ENCODE measurements at places on chromosomes 2 and 18.

- no peak for DNase-seq
Measured at GRCh38 chr2:202269585-202269984, 4.0 kb downstream of the NOP58 start.

GRCh38 chr18:23231340-23232021 is 96.2 kb downstream of the CABLES1 start:
- DNase-seq = peak; percentile 94

- no peak for DNase-seq
Measured at GRCh38 chr2:128623776-128624761, 305.4 kb upstream of the HS6ST1 start.

DNA sequence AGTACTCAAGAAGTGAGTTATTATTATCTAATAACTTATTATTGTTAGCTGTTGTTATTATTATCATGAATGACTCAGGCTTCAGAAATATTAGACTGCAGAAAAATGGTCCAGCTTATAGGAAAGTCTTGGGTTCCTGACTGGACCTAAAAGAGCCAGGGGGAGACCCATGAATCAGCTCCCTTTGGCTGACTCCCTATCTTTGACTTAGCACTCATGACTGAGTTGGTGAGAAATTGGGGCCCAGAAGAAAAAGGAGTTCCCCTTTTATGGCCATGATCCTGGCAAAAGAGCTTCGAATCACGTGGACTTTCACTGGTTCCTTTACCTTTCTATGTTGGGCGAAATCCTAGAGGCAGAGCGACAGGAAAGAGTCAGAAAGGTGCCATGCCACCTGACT is 145.8 kb downstream of the MYO3B start:
- DNase-seq = no peak

DNA sequence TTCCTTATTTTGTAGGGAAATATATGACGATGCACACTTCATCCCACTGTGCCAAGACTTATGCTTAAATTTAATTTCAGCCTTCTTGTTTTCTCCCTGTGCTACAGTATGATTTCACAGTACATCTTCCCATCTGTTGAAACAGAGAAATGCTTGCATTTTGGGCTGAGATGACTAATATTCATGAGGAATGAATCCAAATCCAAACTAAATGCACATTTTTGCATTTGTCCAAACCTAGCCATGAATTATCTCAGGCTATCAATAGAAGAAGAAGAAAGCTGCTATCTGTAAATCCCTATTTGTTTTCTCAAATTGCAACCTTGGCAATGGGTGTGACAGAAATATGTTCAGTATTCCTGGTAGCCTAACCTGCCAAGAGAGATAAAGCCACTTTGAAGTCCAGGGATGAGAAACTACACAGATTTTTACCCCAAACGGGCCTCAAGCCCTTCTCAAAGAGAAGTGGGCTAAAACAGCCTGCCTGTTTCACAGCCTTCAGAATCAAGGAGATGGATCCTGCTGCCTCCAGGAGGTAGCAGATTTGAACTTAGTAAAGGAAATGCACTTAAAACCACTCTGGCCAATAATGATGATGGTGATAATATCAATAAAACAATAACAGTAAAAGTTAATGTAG is 306.9 kb upstream of the NT5C1B start:
- DNase-seq = no peak

DNA sequence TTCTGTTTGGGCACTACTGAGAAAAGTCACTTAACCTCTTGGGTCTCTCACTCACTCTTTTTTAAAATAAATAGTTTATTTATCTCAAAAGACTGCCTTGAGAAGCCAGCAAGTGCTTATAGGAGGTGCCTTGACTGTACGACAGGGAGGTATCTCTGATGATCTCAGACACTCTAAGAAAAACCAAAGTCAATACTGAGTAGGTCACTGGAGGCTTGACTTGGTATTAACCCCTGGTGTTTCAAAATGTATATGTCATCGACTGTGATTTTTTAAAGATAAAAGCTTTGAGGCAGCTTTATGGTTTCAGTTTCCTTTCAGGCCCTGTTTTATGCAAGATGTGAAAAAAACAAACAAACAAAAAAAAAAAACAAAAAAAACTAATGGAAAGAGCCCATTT is 33.7 kb downstream of the MREG start:
- no peak for DNase-seq

- no peak for DNase-seq
Measured at GRCh38 chr2:23619941-23620340, 235.0 kb downstream of the KLHL29 start.

- DNase-seq = no peak
Measured at GRCh38 chr2:232278534-232278933, 100.0 kb upstream of the ALPP start.

DNA sequence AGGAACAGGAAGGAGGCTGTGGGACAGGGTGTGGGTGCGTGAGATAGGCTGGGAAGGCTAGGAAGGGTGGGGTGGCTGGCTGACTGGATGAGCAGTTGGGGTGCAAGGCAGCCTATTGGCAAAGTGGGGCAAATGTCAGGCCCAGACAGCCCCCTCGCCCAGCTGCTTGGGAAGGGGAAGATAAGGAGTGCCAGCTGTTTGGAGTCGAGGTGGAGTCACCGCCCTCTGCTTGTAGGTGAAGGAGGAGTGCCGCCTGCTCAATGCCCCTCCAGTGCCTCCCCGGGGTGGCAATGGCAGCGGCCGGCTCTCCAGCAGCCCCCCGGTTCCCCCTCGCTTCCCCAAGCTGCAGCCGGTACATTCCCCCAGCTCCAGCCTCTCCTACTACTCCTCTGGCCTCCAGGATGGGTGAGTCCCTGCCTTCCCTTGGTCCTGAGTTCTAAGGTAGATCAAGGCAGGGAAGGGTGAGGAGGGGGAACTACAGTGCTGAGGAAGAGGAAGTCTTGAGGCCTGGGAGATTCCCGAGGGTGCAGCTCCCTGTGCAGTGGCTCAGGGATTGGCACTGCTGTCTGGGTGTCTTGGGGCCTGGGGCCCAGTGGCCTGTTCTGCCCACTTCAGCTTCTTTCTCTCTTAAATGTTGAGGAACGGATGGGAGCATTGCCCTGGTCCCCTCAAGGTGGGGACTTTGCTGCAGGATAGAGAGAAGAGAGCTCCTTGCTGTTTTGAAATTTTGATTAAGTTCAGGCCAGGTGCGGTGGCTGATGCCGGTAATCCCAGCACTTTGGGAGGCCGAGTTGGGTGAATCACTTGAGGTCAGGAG is 13.3 kb downstream of the GAREM2 start:
- DNase-seq = no peak

DNA sequence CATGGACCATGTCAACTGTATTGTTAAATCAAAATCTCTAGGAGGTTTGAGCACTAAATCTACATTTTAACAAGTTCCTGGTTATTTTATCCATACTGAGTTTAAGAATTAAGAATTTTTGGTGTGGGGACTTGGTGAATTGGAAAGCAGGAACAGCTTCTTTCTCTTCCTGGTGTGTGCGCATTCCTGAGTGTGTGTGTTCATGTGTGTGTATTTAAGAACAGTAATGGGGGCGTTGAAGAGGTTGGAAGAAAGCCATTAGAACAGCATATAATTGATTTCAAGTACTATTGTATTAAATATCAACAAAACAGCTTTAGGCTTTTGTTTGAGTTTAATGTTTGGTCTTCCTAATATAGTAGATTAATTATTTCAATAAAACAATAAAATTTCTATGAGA is 801.3 kb upstream of the ID2 start:
- no peak for DNase-seq

DNA sequence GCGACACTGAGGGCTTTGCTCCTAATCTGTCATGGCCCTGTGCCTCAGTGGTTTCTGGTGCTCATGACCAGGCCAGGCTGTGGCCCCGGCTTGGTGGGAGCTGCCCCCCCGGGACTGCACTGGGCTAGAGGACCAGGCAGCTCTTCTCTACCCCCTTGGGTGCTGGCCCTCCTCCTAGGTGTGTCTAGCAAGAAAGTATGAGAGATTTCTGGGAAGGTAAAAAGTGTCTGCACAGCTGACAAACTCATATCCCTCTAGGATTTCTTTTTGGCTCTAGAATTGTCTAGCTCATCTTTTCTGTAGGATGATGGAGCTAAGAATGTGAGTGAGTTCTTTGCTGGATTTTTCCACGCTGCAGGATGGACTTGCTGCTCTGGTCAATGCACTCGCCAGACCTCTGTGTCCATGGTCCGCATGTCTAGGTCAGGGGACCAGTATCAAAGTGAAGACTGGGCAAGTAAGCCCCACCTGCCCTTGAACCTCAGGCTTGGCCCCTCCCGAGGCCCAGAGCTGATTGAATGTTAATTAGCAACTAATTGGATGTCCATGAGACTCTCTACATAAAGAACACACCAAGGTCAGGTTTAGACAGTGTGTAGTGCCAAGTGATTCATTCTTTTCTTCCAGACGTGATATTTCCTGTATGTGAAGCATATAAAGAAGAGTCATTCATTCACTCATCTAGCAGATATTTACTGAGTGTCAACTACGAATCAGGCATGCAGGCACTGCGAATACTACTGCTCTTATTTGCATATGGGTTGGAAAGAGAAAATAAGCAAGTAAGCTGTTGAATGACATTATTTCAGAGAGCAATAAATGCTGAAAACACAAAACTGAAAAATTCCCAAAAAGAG is 15.6 kb upstream of the PSD4 start:
- DNase-seq = no peak

GRCh38 chr2:85133751-85134254 is 611 bp downstream of the TCF7L1 start:
- DNase-seq = no peak

- no peak for DNase-seq
Measured at GRCh38 chr2:195956725-195957124, 111.9 kb downstream of the DNAH7 start.

DNA sequence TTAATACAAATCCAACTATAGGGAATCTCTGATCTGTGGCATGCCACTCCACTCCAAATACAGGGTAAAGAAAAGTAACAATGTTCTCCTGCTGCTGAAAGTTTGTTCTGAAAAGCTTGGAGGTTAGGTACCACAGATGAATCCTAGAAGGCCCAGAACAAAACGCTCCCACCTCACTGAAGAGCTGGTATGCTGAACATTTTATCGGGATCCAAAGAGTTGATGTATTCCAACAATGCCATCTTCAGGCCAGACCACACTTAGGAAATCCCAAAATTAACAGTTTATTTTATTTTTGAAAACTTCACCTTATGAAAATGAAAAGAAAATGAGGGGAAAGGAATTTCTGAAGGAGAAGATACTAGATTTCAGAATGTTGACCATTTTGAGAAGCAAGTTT is 145.1 kb upstream of the CDH19 start:
- no peak for DNase-seq

DNA sequence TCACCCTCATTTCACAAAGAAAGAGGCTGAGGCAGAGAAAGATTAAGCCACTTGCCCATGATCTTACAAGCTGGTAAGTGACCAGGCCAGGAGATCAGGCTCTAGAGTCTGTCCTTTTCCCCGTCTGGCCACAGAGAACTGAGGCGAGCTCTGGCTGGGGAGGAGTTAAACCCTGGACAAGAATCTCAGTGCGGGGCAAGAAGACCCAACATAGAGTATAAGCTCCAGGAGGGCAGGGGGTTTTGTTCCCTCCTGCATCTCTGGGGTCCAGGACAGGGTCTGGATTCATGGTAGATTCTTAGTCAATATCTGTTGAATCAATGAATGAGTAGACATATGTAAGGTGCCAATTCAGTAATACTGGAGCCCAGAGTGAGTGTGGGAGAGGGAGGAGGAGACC is 12.9 kb upstream of the INPP5D start:
- no peak for DNase-seq

DNA sequence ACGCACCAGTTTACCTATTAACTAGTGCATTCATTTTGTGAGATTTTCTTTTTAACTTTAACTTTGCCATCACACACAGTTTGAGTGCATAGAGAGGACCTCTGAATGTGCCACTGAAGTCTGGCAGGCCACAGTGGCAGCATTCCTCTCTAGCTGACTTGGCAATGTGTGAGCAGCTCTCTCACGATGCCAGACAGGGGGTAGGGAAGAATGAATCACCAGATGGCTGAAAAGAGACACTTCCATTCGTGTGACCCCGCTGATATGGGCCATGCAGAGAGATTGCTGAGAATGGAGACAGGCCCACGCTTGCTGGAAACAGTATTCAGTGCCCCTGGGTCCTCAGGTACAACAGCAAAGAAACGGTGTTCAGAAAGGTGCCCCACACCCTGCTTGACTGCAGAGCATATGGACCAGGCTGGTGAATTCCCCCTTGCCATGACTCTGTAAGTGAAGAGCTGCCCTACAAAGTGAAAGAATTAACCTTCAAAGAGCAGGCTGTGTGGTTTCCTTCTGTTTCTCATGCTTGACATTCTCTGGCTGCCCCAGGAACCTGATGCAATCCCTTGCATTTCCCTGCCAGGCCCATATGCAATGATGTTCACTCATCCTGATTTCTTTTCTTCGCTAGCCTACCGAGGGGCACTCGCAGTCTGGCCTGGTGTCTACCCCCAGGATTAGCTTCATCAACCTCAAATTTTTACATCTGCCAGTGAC is 236.1 kb downstream of the CDH20 start:
- peak; percentile 88 for DNase-seq

DNA sequence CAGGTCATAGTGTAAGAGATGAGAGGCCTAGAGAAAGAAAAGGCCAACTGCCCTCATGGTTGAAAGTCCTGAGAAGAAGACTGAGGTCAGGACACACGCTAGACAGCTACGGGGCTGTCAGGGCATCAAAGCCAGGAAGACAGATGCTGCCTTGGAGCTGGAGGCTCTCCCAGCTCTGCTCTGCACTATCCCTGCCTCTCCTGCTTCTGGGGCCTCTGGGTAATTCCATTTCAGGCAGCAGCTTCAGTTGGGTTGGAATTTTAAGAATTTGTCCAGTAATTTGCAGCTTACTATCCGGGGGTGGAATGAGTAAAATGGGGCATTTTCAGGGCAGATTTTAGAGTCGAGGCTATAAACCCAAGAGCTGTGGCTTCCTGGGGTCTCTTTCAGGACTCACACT is 76.2 kb upstream of the CTAGE1 start:
- no peak for DNase-seq

- no peak for DNase-seq
Measured at GRCh38 chr18:70366174-70366573, 77.3 kb downstream of the SOCS6 start.

- DNase-seq = no peak
Measured at GRCh38 chr18:10169814-10170213, 256.0 kb downstream of the VAPA start.

- DNase-seq = no peak
Measured at GRCh38 chr2:160126756-160127155, 64.3 kb upstream of the PLA2R1 start.

GRCh38 chr2:84223191-84223590 is 235.9 kb downstream of the SUCLG1 start:
- DNase-seq = no peak

- DNase-seq = no peak
Measured at GRCh38 chr2:36680012-36680411, 16.5 kb upstream of the VIT start.

DNA sequence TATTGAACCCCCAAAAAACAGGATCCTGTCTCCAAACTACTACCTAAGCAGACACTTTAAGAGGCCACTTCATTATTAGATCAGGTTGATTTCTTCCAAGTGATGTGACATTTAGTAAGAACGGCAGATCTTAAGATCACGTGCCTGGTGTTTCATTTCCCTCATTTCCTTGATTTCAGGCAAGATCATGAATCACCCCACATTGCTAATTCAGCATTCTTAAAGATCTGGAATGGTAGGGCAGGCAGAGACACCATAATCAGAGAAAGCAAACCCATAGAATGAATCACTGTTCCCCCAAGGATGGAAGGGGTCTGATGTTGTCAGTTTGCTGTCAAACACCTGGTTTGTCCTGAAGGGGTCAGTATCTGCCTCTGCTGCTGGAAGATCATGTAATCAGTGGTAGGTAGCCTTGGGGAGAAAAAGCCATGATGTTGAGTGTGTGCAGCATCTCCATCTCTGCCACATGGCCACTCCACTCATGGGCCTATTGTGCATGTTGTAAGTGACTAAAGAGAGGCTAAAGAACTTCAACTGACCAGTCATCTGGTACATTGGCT is 133.9 kb downstream of the ARHGAP15 start:
- DNase-seq = no peak

- DNase-seq = no peak
Measured at GRCh38 chr18:48852794-48853193, 98.0 kb downstream of the SMAD7 start.

Measured in RCC 7860 (cell line).